ENCODE measurements at places on chromosomes 3 and 15.

- peak; percentile 41 for DNase-seq
Measured at GRCh38 chr3:114214542-114215341, 22.6 kb downstream of the ZNF80 start.

DNA sequence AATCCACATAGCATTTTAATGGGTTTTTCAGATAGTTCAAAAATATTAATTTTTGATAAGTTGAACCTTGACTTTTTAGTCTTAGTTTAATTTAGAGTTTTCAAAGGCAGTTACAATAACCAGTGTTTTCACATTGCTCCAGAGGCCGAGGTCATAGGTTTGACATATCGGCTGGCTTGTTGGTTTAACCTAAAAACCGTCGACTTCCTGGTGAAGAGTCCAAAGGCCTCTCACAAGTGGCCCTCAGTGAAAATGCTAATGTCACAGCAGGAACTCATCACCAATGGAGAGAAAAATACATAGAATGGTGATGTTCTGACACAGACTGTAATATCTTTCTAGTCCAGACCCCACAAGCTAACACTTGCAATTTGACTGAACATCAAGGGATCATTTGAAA, 642.3 kb downstream of the PLOD2 start:
- DNase-seq = no peak

DNA sequence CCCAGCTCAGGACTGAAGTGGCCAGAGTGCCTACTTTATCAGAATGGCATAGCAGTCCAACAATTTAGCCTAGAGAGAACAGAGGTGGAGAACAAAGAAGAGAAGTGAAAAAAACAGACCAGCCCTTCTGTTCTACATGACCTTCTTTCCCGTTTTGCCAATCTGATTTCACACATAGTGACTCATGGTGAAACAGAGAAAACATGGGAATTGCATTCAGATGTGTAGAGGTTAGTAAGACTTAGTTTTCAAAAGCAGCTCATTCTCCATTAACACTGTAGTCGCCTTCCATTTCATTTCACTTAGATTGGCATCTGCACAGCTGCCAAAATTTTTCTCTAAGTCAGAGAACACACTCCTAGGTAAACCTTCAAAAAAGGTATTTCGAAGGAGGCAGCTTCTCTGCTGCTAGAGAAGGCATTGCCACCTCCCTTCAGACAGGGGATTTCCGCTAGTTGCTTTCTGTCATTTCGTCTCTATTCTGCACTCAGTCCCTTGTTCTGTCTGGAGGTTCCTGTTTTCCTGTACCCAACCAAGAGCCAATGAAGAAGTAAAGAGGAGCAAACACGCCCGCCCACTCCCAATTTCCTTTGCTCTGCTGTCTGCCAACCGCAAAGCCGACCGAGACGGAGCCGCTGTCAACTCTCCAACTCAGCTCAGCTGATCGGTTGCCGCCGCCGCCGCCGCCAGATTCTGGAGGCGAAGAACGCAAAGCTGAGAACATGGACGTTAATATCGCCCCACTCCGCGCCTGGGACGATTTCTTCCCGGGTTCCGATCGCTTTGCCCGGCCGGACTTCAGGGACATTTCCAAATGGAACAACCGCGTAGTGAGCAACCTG, at the start of gene ARL6IP5:
Gene ARL6IP5, plus strand, starts transcription at position 612 of the 842 bp plus-strand sequence. Its CDS starts 111 bp downstream, at position 723.
- DNase-seq = peak; percentile 89

DNA sequence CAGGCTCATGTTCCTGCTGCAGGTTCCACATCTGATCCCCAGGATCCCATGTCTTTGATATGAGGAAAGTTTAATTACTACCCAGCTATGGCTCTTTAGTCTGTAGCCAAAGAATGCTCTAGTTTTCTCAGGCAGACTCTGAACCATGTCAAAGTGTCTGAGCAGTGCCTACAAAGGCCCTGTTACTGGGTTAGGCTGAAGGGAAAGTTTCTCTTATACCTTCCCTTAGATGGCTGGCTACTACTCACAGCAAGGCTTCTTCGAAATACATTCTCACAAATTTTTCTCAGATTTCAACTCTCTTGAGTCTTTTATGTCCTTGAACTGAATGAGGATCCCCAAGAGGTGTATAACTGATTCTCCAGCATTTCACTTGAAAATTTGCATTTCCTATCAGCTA, 102.4 kb downstream of the NR1D2 start:
- no peak for DNase-seq

DNA sequence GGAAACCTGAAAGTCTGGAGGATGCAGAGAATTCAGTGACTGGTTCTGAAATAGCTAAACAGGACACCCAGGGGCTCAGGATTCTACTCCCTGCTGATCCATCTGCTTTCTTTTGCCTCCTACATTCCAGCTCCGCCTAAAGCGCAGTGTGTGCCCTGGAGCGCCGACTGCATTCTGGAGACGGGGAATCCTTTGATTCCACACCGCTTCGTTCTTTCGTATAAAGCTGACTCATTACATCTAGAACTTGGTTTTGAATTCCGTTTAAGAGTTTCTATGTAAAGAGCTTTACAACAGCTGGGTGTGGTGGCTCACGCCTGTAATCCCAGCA, 61.8 kb downstream of the SENP2 start:
- DNase-seq = no peak

DNA sequence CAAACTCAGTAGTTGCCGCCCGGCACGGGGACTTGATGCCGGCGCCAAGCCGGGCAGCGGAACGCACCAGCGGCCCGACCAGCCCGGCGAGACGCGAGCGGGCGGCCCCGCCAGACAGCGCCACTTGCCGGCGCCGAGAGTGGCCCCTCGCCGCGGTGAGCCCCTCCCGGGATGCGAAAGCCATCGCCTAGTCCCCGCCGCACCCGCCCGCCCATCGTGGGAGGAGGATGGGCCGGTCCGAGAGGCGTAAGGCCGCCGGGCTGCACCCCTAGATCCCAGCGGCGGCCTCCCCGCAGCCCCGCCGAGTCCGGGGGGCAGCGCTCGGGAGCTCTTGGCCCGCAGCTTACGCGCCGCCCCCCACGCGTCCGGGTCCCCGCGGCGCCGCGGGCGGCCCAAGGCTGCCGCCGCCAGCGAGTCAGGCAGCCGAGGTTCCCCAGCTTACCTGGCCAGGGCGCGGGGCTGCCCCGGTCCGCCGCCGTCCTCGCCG, 609 bp downstream of the GOLGA8A start:
- peak; percentile 49 for DNase-seq

DNA sequence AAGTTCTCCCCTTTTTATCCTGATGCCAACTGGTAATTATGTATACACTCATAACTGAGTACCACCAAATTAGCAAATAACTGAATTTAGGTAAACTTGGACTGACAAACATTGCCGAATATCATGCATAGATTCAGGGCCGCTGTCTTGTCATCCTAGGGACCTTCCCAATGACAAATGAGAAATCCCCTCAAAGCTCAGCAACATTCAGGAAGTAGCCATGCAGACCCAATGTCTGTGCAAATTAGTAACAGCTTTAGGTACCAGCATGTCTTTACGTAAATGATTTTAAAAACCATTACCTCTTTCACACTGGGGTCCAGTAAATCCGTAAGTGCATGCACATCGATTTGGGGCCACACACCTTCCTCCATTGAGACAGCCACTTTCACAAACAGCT, 49.5 kb downstream of the FBN1 start:
- DNase-seq = no peak

GRCh38 chr3:179263134-179263533, 12.2 kb upstream of the KCNMB3 start:
- DNase-seq = no peak

- no peak for DNase-seq
Measured at GRCh38 chr15:57320631-57321220, 55.6 kb upstream of the CGNL1 start.

- no peak for DNase-seq
Measured at GRCh38 chr3:71067977-71068654, 515.4 kb downstream of the FOXP1 start.

DNA sequence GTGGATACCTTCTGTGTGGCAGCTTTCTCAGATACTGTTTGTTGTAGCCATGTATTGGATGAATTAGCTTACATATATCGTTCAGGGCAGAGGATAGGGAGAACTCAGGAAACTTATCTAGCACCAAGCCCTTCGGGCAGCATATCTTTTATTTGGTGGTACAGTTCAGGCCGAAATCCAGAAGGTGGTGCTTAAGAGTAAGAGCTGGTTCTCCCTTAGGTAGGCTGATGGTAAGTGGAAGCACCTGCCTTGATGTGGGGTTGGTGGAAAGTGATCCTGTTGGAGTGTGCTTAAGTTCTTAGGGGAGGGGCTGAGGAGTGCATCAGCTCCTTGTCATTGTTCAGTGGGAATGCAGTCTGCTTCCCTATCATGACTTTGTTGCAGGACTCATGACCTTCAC, 187.5 kb downstream of the DOCK3 start:
- DNase-seq = no peak

GRCh38 chr3:9809615-9810432, at the start of gene TTLL3:
Gene TTLL3 (plus strand): TSS chr3:9810262. CDS start chr3:9810662, 400 bp downstream.
- peak; percentile 37 for DNase-seq

DNA sequence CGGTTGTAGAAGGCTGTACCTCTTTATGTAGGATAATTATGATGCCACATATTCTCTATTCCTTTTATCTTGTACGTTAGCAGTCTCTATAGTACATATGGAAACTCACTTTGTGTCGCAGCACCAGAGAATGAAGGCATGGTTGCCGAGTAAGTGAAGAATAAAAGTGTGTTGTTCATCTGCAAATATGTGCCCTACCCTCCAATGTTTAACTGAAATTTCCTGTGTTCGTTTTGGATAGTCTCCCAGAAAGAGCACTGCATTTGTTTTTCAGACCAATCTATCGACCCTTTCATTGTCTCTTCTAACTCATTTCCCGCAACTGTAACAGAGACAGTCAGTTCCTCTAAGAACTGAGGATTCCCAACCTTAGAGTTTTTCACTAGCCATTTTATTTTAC, 592.8 kb downstream of the TUSC7 start:
- no peak for DNase-seq

DNA sequence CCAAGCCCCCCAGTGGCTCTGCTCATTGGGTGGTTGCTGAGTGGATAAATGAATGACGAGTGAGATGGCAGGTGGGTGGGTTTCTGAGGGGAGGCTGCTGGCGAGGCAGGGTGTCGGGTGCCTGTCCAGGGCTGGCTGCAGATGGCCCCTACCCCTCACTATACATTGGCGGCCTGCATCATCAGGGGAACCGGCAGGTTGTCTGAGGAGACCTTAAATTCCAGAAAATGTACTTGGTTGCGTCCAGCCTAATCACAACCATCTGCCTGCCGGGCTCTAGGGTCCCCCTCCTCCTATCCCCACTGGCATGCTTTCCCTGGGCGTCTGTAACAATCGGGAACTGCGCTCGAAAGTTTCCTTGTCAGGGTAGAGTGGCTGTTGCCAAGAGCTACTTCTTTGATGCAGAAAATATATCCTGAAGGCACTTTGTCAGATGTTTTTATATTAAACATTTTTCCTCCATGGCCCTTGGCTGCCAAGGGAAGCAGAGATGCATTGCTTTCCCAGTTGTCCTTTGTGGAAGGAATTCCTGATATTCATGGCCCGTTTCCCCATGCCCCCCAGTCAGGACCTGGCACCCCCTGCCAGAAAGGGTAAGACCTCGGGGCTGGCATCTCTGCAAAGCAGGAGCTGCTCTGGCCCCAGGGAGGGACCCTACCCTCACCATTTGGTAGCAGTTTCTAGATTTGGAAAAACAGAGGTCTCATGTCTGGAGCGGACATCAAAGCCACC, 22.9 kb downstream of the SMAD6 start:
- DNase-seq = no peak

DNA sequence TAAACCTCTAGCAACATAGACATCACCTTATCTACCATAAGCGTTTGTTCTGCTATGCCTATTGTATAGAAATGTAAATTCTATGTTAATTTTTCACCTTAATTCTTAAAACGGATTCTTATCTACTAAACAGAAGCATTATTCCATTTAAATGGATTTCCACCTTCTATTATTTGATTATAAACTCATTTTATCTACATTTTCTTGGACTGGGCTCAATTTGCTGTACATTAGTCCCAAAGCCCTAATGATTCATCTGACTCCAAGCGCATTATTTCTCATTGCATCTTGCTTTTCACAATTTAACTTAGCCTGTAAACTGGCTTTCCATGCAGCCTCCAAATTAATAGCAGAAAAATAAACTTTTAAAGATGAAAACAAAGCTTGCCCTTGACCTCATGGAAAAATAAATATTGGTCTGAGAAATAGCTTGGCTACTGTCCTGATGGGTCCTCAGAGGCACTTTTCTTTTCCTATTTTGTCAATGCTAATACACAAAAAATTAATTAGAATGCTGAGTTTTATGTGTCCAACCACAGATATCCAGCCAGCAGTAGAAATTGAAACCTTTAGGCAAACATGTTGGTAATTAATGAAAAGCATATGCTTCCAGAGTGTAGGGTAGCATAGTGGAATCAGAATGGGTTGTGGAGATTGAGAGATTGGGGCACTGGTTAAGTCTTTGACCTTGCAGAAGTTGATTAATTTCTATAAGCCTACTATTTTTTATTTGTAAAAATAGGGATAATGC, 81.4 kb upstream of the CFAP20DC start:
- no peak for DNase-seq

- no peak for DNase-seq
Measured at GRCh38 chr3:127385540-127385870, 97.7 kb upstream of the PRR20G start.

DNA sequence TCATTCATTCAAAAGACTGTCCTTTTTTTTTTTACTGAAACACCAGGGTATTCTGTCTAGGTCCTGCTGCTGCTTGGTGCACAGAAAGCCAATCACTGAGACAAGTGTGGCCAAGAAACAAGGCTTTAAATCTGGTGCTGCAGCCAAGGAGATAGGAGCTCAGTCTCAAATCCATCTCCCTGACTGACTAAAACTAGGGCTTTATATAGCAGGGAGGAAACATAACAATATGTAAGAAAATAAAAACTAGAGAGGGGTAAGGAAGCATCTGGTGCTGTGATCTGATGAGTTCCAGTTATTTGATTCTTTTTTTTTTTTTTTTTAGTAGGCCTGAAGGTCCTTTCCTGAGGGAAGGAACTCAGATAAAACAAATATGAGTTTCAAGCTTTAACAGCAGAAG, 139.8 kb downstream of the ATG7 start:
- no peak for DNase-seq

- DNase-seq = no peak
Measured at GRCh38 chr3:49656541-49657112, 17.5 kb upstream of the APEH start.

DNA sequence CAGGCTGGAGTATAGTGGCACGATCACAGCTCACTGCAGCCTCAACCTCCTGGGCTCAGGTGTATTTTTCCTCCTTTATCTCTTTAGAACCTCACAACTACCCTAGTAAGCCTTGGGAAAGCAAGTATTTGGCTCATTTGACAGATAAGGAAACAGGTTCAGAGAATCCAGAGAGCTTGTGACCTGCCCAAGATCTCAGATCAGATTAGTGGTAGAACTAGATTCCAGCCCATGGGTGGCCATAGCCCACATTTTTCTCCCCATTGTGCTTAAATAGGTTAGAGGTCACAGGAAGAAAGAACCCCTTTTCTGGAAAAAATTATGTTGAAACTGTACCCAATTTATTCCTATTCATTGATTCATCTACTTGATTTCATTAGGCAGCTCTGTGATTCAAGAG, 64.3 kb downstream of the TSC22D2 start:
- DNase-seq = no peak

DNA sequence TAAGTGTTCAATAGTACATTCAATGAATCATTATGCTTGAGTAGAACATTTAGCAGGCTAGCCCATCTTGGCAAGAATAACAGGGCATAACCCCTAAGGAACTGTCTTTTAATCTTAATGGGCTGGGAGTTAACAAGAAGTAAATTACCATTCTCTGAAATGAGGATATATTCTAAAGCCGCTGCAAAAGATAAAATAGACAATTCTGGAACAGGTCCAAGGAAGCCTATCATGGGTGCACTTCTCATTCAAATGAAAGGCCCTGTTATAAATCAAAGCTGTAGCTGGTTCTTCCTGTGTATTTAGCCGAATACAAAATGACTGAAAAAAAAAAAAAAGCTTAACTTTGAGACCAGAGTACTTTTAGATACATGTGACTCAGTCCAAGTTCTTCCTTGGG, 15.6 kb downstream of the MTHFS start:
- no peak for DNase-seq

Measured in activated CD4-positive, alpha-beta T cell treated with anti-CD3 and anti-CD28 coated beads for 4 hours (primary cell).